ENCODE measurements at places on chromosomes 2 and 18.

- H3K27me3 ChIP-seq = no peaks in the 10 kb centered on the region
- peaks cover 56% of the 10 kb centered on the region for H3K4me1 ChIP-seq
- peak overlapping the region; percentile 88 for H3K27ac ChIP-seq
- H3K36me3 ChIP-seq = no peaks in the 10 kb centered on the region
- peak overlapping the region; percentile 70 for H3K4me3 ChIP-seq
Measured at GRCh38 chr2:101698844-101699754, 1.6 kb downstream of the MAP4K4 start.

DNA sequence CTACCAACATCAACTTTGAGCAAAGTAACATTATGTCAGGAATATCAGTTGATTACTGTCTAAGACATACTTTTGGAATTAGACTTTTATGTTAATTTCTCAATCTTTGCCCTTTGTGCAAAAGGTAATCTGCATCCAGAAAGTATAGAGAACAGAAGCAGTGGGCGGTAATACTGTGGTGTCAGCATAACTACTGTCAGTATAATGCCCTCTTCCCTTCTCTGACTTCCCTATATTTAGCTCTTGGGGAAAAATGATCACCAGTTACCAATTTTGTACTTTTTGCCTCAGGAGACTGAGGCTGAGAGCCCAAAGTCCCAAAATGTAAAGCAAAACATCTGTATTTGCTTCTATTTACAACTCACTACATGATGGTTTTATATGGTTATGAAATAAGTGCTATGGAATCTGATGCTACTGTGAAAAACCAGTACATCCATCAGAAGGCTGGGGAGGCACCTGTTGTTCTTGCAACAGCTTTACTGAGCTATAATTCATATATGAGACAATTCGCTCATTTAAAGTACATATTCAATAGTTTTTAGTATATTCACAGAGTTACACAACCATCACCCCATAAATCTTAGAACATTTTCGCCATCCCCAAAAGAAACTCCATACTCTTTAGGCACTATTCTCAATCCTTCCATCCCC is 51.3 kb upstream of the CD302 start:
- H3K4me3 ChIP-seq = no peak overlapping the region
- no peaks in the 10 kb centered on the region for H3K4me1 ChIP-seq
- H3K27ac ChIP-seq = no peak overlapping the region
- no peaks in the 10 kb centered on the region for H3K36me3 ChIP-seq
- H3K27me3 ChIP-seq = no peaks in the 10 kb centered on the region

- no peak for DNase-seq
- H3K4me3 ChIP-seq = no peak overlapping the region
- no peaks in the 10 kb centered on the region for H3K36me3 ChIP-seq
- peaks cover 25% of the 10 kb centered on the region for H3K4me1 ChIP-seq
- no peaks in the 10 kb centered on the region for H3K27me3 ChIP-seq
- no peak overlapping the region for H3K27ac ChIP-seq
Measured at GRCh38 chr2:222903234-222904220, 42.7 kb downstream of the ACSL3 start.

DNA sequence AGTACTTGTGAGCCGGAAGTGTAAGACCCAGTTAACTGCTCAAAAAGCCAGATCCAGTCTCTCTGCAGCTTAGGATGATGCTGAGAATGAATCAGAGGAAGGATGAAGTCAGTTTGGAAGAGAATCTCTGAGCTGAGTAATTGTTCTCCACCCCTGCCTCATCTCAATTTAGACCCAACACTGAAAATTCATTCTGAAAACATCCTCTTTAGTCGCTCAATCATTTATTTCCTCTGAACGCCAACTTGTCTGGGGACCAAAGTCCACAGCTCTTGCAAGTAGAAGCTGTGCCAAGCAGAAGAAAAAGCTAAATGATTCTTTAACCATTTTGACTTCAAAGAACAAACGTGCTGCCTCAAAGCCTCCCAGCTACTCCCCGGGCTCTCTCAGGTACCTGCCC is 177.1 kb upstream of the KLHL29 start:
- no peaks in the 10 kb centered on the region for H3K36me3 ChIP-seq
- DNase-seq = no peak
- H3K27ac ChIP-seq = no peak overlapping the region
- no peaks in the 10 kb centered on the region for H3K27me3 ChIP-seq
- no peak overlapping the region for H3K4me3 ChIP-seq

DNA sequence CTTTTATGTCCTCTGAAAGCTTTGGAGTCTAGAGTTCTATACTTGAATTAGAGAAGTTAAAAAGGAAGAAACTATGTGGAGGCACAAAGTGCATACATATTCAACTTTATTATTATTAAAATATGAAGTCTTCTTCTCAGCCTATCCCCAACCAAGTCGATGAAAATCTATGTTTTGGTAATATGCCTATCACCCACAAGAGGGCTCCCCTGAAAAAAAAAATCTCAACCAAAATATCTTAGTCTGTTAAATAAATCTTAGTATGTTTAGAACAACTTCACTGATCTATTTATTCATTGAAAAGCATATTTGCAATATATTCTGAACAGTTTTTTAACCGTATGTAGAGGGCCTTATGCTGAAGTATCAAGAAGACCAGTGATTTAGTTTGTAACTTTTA is 804.5 kb downstream of the TDRD15 start:
- no peak for DNase-seq
- no peak overlapping the region for H3K27ac ChIP-seq
- H3K27me3 ChIP-seq = no peaks in the 10 kb centered on the region
- H3K36me3 ChIP-seq = no peaks in the 10 kb centered on the region
- no peaks in the 10 kb centered on the region for H3K4me1 ChIP-seq

DNA sequence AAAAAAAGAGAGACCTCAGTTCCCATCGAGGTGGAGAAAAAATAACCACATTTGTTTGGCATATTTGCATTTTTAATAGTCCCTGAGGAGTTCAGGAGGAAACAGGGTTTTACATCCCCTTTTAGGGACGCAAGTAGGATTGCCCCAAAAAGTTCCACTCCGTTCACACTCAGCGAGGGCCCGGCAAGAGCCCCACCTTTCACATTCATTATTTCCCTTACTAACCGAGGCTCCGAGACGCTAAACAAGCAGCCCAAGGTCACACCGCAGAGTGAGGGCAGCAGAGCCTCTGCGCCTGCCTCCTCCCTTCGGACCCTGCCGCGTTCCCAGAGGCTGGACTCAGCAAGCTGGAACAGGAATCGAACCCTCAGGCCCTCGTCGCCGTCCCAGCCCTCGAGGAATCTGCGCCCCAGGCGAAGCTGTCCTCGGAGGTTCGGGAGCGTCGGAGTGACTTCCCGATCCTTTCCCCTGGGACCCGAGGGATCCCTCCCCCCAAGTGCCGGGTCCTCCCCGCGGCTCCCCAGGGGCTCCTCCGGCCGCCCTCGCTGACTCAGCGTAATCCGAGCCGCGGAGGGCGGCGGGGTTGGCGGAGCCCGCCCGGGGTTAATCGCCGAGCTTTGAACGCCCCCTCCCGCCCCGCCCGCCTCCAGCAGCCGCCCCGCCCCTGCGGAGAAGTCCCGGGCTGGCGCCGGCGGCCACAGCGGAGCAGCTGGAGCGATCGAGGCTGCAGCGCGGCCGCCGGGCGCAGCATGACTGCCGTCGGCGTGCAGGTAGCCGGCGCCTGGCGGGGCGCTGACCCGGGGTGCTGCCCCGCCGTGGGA is at the start of gene TMEM37:
TSS of gene TMEM37 (plus strand) at position 700 of the 821 bp plus-strand sequence. CDS start at position 750, 50 bp downstream.
- H3K36me3 ChIP-seq = no peaks in the 10 kb centered on the region
- no peaks in the 10 kb centered on the region for H3K27me3 ChIP-seq
- H3K27ac ChIP-seq = peak within 1 kb of the TSS; percentile 70
- H3K4me3 ChIP-seq = peak within 1 kb of the TSS; percentile 60

- H3K27ac ChIP-seq = no peak overlapping the region
- H3K4me1 ChIP-seq = peaks cover 32% of the 10 kb centered on the region
- no peaks in the 10 kb centered on the region for H3K36me3 ChIP-seq
- H3K4me3 ChIP-seq = peak overlapping the region; percentile 75
Measured at GRCh38 chr2:233354971-233355574, 779 bp downstream of the DGKD start.

DNA sequence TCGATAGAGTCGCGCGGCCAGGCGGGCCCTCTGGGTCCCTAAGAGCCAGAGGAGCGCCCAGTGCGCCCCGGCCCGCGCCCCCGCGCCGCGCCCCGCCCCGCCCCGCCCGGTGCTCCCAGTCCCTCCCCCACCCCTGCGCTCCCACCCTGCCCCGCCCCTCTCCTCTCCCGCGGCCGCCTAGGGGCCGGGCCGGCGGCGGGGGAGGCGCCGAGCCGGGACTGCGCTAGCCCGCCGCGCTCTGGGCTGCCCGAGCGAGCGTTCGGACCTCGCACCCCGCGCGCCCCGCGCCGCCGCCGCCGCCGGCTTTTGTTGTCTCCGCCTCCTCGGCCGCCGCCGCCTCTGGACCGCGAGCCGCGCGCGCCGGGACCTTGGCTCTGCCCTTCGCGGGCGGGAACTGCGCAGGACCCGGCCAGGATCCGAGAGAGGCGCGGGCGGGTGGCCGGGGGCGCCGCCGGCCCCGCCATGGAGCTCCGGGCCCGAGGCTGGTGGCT is at the start of gene GPC1:
TSS of gene GPC1 (plus strand) at position 207 of the 491 bp plus-strand sequence. CDS start at position 463, 256 bp downstream.
- DNase-seq = no peak
- H3K27me3 ChIP-seq = no peaks in the 10 kb centered on the region
- H3K27ac ChIP-seq = peak within 1 kb of the TSS; percentile 90
- H3K4me3 ChIP-seq = peak within 1 kb of the TSS; percentile 78
- peaks cover 66% of the 10 kb centered on the region for H3K4me1 ChIP-seq

GRCh38 chr18:28999726-29000125 is 822.8 kb upstream of the CDH2 start:
- no peak for DNase-seq
- H3K4me3 ChIP-seq = no peak overlapping the region
- H3K36me3 ChIP-seq = no peaks in the 10 kb centered on the region
- H3K27ac ChIP-seq = no peak overlapping the region
- H3K27me3 ChIP-seq = no peaks in the 10 kb centered on the region

- no peaks in the 10 kb centered on the region for H3K27me3 ChIP-seq
- DNase-seq = no peak
- no peak overlapping the region for H3K4me3 ChIP-seq
- H3K27ac ChIP-seq = no peak overlapping the region
Measured at GRCh38 chr2:73043929-73044832, 27.3 kb downstream of the SFXN5 start.

Data from vagina (tissue), 2 donors.